ENCODE measurements at places on chromosomes 7 and 10. TPM values are rescaled to one million over a fixed set of nuclear protein-coding genes. Genes with fewer than 3 reads are reported as not detected.

The ESYT2 gene
- total RNA-seq: 121 TPM

The FOXI2 gene
- total RNA-seq: not detected

The FAM25A gene
- not detected for total RNA-seq

The PIP gene
- total RNA-seq: not detected

The OR13A1 gene
- not detected for total RNA-seq

The PROSER2 gene
- 0.26 TPM for total RNA-seq

The PODXL gene
- total RNA-seq: 1.3 TPM

The GBF1 gene
- 37.7 TPM for total RNA-seq

The EMX2 gene
- total RNA-seq: not detected

The CALHM3 gene
- 0.20 TPM for total RNA-seq

The CDK1 gene
- 99.7 TPM for total RNA-seq

The SFRP5 gene
- total RNA-seq: not detected

The STK31 gene
- 0.29 TPM for total RNA-seq

The PON1 gene
- total RNA-seq: not detected

The SPACDR gene
- 2.3 TPM for total RNA-seq

The SUGCT gene
- 0.29 TPM for total RNA-seq

The H2BK1 gene
- 0.88 TPM for total RNA-seq

The JCAD gene
- 0.43 TPM for total RNA-seq

The SEC61A2 gene
- 11.6 TPM for total RNA-seq

The CYP2C18 gene
- total RNA-seq: not detected

The RTKN2 gene
- total RNA-seq: 8.2 TPM

The PWWP2B gene
- total RNA-seq: 14.0 TPM

All from activated naive CD4-positive, alpha-beta T cell treated with anti-CD3 and anti-CD28 coated beads, Interleukin-2, amount 10 ng/mL, durations not matched to agents 5 hours and 36 hours (primary cell).